ENCODE measurements at places on chromosomes 1 and 21.

DNA sequence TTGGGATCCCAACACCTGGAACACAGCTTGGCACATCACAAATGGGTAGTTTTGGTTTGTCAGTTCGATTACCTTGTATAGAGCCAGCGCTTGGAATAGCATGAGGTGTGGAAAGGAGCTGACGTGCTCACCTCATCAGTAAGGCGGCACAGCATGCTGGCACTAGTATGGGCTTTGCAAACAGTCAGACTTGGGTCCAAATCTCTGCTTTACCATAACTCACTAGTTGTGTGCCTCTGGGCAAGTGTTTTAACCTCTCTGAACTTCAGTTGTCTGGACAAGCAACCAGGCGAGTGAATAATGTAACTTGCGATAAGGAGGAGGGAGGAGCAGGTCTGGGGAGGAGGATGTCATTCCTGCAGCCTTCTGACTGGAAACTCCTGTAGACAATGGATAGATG lies 26.3 kb upstream of the NEK2 start:
- no peak for DNase-seq

GRCh38 chr1:40763742-40764532 lies 19.6 kb upstream of the KCNQ4 start:
- no peak for DNase-seq

GRCh38 chr1:174197547-174197946 lies 38.2 kb downstream of the RABGAP1L start:
- no peak for DNase-seq

- DNase-seq: no peak
Observed at GRCh38 chr1:115726161-115726560, 42.4 kb downstream of the CASQ2 start.

DNA sequence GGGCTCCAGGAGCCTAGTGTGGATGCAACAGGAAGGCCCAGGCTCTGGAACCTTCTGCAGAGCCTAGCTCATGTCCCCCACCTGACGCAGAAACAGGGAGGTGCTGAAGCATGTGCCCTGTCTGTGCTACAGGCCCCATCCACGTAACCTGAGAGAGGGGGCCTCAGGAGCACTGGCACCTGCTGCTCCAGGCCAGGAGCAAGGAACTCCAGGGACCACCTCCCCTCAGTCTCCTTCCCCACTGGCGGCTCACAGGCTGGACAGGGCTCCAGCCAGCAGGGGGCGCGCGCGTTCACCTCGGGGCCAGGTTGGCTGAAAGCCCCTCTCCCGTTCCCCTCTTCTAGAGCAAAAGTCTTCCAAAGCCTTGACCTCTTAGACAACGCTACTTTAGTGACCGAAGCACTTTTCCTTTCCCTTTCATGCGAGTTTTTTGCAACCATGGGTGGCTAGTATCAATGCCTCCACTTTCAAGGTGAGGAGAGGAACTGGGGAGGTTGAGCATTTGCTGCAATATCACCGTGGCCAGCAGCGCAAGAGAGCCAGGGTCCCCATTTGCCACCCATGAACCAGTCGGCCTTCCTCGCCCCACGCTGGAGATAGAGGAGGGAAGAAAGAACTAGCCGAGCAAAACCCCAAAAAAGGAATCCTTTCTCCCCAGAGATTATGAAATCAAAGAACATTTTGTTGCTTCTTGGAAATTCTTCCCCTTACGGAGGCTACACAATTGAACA lies 52.4 kb upstream of the GPR157 start:
- DNase-seq: peak; percentile 80

DNA sequence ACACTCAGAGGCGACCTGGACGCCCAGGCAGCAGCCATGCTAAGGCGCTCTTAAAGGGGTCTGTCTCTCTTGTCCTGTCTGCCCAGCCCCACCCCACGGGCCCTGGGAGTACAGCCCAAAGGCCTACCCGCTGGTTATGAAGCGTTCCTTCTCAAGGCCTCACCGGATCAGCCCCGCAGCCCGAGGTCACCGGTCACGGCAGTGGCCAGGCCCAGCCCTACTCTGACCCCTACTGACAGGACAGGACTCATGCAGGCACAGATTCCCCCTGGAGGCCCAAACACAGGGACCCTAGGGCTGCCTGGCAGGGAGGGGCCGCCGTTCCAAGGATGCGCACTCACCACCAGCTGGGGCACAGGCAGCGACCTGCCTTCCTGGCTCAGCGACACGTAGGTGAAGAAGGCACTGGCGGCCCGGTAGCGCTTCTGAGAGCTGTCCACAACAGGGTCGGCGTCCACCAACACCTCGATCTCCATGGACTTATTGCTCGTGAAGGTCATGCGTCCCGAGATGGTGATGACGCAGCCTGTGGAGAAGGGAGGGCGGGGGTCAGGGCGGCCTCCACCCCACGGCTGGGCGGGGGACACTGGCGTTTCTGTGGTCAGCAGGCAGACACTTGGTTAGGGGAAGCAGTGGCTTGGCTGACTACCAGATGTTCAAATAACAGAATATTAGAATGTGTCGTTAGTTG lies 20.0 kb upstream of the GPR153 start:
- no peak for DNase-seq

DNA sequence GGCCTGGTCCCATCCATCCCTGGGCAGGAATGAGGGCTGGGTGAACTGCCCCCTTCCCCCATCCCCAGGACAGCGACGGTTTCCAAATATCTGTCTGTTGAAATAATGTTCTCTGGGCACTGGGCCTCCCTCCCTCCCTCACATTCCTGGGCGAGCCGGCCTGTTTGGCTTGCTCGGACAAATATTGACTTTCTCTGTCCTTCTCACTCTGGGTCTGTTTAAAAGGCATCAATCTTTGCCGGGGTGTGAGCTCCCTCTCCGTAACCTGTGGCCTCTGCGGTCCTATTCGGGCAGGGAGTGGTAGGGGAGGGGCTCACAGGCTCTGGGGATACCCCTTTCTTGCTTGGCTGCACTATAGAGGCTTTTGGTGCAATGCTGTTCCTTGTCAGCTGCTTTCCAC lies 40.2 kb downstream of the FOXD2 start:
- DNase-seq: no peak

- DNase-seq: peak; percentile 51
Observed at GRCh38 chr1:198907423-198907746, 268.5 kb downstream of the PTPRC start.

DNA sequence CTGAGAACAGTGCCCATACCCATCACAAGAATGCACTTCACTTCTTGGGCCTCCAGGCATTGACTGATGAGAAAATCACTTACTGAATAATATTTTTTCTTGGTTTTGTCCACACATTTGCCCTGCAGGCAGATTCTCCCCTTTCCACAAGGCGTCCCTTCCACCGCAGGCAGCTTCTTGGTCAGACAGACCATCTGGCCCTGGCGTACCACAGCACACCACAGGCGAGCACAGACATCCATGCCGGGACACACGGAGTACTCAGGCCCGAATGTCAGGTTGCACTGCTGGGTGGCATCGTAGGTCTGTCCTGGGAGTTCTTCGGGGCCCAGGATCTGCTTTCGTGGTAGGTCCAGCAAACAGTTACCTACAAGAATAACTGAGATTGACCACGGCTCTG lies 32.5 kb downstream of the ADAMTS5 start:
- no peak for DNase-seq

DNA sequence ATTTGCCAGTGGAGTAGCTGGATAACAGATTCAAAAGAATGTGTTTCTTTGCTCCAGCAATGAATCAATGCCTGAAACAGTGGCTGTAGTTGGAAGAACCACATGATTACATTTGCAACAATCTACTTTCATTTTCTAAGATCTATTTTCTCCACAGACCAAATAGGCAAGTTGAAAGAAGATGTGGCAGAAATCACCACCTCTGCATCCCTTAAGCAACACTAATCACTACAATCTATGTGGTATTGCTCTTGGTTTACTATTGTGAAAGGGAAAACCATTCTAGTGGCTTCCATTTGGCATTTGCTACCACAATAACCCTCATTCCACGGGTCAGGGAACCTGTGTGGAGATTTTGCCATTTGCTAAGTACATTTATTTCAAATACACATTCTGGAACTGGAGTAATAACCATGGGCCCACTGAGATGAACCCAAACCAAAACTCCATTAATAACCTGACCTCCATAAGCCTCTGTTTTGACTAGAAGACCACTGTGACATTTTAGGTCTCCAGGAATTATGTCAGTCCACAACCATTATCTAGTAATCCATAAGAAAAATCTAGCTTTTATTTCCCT lies 66.3 kb downstream of the C1orf185 start:
- DNase-seq: no peak

GRCh38 chr1:228164561-228165371 lies 838 bp upstream of the IBA57 start:
- peak; percentile 58 for DNase-seq

DNA sequence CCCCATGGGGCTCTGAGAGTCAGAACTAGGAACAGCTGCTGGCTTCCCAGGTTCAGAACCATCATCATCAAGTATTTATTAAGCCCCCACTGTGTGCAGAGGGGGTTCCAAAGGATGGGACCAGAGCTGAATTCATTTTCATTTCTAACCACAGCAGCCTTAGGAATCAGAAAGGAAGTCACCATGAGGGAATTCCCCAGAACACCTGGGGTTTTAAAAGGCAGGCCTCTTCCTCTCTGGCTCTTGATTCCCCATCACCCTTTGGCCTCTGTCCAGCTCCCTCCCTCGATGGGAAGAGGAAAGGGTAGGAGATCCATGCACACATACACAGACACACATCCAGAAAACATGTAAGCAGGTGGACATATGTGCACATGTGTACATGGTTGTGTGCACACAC lies 1.3 kb upstream of the KCNN3 start:
- no peak for DNase-seq

DNA sequence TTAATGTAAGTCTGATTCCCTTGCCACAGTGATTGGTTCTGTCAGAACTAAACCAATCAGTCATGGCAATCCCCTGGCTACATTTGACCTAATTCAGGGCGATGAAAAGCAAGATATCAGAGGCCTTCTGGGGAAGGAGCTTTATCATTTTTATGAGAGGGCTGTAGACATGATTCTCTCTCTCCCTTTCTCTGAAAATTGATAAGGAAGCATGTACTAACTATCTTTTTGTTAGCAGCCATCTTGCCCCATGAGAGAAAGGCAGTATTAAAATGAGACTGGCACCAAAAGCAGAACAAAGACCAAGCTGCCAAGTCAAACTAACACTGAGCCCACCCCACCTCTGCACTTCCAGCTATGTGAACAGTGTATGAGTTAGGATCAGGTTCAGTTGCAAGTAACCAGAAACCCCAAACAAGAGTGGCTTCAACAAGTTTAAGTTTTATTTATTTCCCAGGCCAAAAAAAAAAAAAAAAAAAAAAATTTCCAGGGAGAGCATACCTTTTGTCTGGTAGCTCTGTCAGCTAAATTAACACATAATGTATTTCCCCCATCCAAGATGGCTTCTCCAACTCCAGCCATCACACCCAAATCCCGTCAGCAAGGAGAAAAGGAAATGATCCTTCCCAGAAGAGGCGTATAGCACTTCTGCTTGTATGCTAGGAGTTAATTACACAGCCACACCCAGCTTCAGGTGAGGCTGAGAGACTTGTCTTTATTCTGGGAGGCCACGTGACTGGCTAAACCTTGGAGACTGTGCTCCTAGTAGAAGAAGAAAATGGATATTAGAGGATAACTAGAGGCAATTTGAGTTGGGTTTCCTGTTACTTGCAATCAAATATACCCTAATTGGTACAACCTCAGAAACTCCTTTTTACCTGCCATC lies 105.8 kb upstream of the RALGPS2 start:
- DNase-seq: no peak

GRCh38 chr1:45238846-45239245 lies 32.4 kb upstream of the ZSWIM5 start:
- no peak for DNase-seq

DNA sequence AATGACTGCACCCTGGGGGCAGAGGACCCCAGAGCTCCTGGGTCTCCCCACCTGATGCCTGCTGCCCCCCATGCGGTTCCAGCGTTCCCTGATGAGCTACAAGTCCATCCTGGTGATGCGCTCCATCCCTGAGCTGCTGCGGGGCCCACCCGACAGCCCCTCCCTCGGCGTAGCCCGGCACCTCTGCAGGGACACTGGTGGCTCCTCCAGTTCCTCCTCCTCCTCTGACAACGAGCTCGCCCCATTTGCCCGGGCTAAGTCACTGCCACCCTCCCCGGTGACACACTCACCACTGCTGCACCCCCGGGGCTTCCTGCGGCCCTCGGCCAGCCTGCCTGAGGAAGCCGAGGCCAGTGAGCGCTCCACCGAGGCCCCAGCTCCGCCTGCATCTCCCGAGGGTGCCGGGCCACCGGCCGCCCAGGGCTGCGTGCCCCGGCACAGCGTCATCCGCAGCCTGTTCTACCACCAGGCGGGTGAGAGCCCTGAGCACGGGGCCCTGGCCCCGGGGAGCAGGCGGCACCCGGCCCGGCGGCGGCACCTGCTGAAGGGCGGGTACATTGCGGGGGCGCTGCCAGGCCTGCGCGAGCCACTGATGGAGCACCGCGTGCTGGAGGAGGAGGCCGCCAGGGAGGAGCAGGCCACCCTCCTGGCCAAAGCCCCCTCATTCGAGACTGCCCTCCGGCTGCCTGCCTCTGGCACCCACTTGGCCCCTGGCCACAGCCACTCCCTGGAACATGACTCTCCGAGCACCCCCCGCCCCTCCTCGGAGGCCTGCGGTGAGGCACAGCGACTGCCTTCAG lies 35.5 kb downstream of the TRIM11 start:
- DNase-seq: no peak

DNA sequence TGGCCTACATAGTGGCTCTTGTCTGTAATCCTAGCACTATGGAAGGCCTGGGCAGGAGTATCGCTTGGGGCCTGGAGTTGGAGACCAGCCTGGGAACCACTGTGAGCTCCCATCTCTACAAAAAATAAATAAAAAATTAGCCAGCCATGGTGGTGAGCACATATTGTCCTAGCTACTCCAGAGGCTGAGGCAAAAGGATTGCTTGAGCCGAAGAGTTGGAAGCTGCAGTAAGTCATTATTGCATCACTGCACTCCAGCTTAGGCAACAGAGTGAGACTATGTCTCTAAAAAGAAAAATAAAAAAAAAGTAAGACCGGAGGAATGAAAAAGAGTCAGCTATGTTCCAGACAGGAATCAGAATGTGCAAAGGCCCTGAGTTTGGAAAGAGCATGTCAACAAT lies 115.3 kb downstream of the CYYR1 start:
- no peak for DNase-seq

DNA sequence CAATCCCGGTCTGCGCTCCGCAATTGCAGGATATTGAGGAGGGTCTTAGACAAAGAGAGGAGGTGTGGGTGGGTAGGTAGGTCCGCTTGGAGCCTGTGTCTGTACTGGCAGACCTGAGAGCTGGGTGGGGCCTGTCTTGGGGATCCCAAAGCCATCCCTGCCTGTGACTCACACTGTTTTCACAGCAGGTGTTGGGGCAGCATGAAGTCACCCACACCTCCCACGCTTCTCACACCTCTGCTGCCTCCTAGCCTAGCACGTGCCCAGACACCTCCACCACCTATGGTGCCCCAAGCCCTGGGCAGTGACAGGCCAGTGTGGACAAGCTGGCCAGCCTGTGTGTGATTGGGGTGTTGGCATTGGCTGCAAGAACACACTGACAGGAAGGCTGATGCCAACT lies 65.7 kb upstream of the ECE1 start:
- DNase-seq: no peak

DNA sequence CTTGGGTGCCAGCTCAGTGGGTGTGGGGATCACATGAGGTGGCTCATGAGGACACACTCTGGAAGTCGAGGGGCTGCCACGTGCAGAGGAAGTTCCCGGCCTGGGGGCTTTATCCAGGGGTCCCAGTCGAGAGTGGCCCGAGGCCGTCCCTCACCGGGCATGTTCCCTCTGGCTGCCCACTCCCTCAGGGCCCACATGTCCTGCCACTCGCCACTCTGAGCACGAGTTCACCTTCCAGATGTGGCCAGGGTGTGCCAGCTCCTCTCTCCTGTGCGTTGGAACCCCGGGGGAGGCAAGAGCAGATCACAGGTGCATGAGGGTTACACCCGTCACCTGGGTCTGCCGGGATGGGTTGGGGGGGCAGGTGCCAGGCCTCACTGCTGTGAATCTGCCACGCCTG lies 14.6 kb downstream of the TMEM201 start:
- no peak for DNase-seq

Data from lung microvascular endothelial cell (primary cell).